ENCODE measurements at places on chromosomes 7 and 10.
A peak's percentile ranks its signal among the peaks of the same experiment; 100 is the strongest.

- peak; percentile 77 for DNase-seq
Measured at GRCh38 chr7:43905956-43906330, 453 bp downstream of the URGCP start.

- no peak for DNase-seq
Measured at GRCh38 chr7:116796471-116796870, 65.9 kb upstream of the CAPZA2 start.

- DNase-seq = peak; percentile 85
Measured at GRCh38 chr10:26890956-26891355, 30.2 kb upstream of the ABI1 start.

DNA sequence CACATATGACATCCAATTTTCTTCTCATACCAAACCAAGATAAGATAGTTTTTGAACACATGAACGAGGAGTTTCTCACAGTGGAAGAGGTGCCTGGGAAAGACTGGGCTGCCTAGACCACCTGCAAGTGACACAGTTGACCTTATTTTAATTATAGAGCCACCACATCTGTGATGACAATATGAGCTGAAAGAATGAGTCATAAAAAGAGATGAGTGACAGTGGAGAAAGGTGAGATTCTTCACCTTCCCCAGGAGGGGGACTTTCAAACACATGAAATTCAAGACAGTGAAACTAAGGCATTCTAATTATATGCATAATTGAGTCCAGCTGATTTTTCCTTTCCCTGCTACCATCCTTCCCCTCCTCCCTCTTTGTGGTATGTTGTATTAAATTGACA, 475.5 kb downstream of the NXPH1 start:
- no peak for DNase-seq

DNA sequence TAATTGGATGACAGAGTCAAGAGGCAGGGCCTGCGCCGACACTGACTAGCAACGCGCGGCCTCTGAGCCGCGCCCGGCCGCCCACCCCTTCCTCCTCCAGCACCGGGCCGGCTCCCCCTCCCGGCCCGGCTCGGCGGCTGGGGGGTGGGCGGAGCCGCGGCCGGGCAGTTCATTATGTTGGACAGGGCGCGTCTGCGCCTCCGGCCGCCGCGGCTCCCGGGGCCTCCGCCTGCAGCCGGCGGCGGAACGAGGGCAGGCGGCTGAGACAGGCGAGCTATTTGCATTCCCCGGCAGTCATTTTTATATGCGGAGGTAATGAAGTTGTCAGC, 106.7 kb downstream of the SNX10 start:
- peak; percentile 83 for DNase-seq

DNA sequence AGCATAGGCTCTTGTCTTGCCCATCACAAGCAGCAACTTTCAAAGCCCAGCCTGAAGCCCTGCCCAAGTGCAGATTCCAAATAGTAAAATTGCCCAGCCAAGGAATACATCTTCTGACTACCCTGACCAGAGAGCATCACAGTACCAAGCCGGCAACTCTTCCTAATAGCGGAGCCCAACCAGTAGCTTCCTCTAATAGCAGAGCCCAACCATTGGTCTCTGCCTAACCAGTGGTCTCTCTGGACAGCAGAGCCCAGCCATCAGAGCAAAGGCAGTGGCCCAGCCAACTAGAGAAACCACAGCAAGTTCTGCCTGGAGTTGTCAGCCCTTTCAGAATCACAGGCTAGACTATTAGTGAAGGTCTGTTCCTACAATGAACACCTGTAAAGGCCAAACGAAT, 285.6 kb downstream of the HGF start:
- DNase-seq = peak; percentile 71

GRCh38 chr10:52454491-52454890, 140.4 kb downstream of the DKK1 start:
- no peak for DNase-seq

GRCh38 chr7:149171892-149172533, 23.3 kb upstream of the ZNF282 start:
- DNase-seq = no peak

GRCh38 chr10:6794441-6794840, 214.4 kb upstream of the PRKCQ start:
- no peak for DNase-seq

DNA sequence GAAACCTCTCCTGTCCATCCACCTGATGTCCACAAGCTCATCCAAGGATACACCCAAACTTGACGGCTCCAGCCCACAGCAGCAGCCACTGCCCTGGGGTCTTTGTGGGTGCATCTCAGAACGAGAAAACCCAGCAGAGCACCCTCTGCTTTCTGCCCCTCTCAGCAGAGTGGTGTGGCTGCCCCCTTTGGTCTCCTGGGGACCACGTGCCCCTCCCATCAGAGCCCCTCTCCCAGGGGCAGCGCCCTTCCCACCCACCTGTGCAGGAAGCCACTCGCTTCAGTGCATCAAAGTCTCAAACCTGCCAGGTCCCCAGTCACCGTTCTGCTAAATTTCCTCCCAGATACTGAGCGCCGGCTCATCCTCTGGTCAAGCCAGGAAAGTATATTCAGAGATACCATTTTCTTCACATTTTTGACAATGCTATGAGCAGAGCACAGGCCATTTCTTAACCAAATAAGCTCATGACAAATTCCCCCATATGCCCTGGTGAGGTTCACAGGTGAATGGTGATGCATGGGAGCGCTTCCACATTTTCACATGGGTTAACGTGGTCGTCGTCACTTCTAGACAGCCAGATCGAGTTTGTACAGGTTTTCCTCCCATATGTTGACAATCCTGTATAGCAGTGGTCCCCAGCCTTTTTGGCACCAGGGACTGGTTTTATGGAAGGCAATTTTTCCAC, 32.4 kb downstream of the CAMK2B start:
- DNase-seq = no peak

- DNase-seq = no peak
Measured at GRCh38 chr7:1544896-1545416, 11.0 kb downstream of the TMEM184A start.

GRCh38 chr7:151900986-151901621, 24.2 kb upstream of the PRKAG2 start:
- DNase-seq = no peak

GRCh38 chr10:70925377-70926225, 37.2 kb upstream of the PCBD1 start:
- DNase-seq = peak; percentile 74

DNA sequence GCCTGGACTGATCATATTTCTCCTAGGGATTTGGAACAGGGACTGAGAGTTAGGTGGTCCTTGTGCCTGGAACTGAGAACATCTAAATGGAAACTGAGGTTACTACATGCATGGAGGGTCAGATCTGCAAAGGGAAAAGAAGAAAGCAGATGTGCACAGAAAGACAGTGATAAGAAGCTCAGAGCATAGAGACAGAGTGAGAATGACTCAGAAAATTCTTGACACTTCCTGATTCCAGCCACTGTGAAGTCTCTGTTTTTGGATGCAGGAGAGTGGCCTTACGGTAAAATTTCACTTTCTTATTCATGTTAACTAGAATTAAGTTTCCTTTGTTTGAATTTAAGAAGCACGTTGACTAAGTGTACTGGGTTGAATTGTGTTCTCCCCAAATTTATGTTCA, 241.7 kb downstream of the TMEM26 start:
- DNase-seq = peak; percentile 6

DNA sequence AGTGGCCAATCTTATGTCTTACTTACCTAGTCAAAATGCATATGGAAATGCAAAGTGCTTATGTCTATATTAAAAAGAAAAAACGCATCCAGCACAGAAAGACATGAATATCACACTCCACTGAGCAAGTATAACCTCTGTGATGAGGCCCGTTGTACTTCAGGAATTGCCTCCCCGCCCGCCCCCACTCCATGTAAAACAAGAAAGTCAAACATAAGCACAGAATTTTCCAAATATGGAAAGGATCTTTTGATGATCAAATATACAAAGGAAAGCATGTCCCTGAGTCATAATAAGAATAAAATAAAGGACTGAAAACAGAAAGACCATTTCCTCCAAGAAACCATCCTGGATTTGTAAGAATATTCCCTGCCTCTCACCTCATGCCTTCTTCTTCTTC, 229.1 kb downstream of the BAMBI start:
- no peak for DNase-seq

DNA sequence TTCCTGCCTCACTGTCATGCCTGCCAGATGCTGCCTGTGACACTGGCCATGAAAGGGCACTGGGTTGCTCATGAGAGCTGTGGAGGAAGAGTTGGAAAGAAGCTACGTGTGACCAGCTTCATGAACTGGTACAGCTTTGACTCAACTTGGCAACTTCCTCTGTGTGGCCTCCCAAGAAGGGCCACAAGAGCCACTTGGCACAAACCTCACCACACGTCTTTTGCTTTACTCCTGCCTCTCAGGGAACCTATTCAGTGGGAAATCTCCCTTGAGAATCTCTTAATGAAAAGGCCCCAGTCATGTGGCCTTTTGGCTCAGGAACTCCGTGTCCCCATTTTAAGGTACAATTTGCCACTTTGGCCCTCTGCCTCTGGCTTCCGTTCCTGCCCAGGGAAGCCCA, 54.5 kb downstream of the FRMD4A start:
- DNase-seq = no peak

Data from GM23338 (cell line).